ENCODE measurements at places on chromosomes 6 and 20.
A peak's percentile ranks its signal among the peaks of the same experiment; 100 is the strongest.

DNA sequence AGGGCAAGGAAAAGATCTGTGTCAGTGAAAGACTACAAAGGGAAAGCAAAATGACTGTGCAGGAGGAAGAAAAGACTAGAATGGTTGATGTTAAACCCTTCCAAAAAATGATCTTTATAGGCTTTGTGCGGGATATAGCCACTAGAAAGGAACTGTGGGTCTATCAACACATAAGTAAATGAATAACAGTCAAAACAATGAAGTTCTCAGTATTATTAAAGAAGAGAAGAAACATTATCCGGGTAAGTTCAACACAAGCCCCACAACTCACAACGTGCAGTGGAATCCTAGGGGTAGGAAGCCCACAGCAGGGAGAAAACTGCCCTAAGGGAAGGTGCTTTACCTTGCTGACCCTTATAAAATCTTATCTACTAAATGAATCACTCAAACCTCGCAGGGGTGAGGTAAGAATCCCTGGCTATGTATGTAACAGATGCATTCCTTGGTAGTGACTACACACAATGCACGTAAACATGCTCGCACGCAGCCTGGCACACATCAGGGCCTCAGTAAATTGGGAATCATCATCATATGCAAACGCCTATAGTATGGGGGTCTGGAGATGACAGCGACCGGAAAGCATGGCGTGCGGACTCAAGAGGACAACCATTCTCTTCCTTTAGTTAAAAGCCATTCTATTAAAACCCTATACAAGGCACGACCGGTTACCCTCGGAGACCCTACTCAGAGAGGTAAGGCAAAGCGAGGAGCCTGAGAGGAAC, 11.3 kb downstream of the TFAP2A start:
- DNase-seq, result no peak

DNA sequence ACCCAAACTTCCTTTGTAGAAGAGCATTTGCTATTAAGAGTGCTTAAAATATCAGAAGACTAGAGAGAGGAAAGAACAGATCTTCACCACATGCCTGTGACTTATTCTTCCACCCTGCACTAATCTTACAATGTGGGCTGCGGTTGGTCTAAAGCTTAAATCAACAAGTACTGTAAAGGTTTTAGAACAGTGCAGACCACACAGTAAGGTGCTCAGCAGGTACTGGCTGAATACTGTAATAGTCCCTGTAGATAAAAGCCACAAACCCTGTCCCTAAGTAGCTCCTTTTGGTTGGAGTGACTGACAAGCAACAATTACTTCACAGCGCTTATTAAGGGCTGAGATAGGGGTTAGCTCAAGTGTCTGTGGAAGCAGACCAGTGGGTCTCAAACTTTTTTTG, 972 bp upstream of the PHF3 start:
- DNase-seq, result peak; percentile 81

- no peak for DNase-seq
These were observed 2.9 kb upstream of the ZHX3 start for GRCh38 chr20:41320441-41320840.

GRCh38 chr6:90216072-90216977, 80.3 kb downstream of the BACH2 start:
- peak; percentile 58 for DNase-seq

DNA sequence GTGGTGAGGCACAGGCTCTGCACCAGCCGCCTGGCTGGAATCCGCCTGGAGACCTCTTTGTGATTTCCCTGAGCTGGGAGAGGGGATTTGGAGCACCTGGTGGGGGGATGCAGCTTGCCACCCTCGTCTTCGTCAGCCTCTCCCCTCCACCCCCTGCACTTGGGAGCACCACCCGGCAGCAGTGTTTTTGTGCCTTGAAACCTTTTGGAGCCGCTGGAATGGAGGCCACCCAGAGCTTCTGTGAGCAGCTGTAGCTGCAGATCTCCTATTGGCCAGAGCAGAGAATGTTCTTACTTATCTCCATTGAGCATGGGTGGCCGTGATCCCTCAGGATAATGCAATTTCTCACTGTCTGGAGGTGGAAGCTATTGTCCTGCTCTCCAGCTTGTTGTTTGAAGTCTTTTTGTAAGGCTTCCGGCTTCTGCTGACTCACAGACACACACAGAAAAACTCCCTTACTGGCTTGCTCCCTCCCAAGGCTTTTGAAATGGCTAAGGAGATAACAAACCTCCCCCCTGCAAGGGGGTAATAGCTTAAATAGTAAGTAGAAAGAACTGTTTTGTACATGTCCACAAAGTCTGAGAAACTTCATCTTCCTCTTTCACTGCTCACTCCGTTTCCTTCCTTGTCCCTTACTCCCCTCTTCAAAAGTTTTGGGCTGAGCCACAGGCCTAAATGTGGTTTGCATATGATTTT, 271.2 kb downstream of the PRL start:
- peak; percentile 87 for DNase-seq

DNA sequence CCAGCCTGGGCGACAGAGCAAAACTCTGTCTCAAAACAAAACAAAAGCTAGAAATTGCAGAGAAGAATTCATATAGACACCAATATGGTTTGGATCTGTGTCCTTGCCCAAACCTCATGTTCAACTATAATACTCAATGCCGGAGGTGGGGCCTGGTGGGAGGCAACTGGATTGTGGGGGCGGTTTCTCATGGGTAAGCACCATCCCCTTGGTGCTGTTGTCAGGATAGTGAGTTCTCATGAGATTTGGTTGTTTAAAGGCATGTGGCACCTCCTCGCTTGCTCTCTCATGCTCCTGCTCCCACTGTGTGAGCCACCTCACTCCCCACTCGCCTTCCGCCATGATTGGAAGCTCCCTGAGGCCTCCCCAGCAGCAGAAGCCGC, 15.2 kb downstream of the NINL start:
- DNase-seq, result no peak

GRCh38 chr6:14772188-14772587, 473.7 kb upstream of the JARID2 start:
- DNase-seq, result no peak

DNA sequence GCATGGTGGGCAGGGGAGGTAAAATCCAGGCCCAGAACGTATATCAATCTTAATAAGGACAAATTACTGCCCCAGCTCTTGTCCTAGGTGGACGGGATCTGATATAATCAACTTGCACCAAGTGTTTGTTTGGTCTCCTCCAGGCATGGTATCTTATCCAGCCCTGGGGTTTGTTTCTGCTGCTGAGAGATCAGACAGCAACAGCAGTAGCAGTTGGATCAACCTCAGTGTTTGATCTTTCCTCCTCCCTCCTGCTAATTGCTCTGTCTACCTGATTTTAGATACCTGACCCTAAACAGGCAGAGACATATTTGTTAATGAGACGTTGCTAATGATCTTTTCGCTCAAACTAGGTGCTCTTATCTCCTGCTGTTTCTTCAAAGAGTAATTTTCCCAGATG, 100.4 kb upstream of the BACH2 start:
- no peak for DNase-seq

- no peak for DNase-seq
These were observed 99.9 kb downstream of the BANF2 start for GRCh38 chr20:17799575-17800227.

- no peak for DNase-seq
These were observed 6.6 kb downstream of the ARHGAP40 start for GRCh38 chr20:38608188-38608587.

DNA sequence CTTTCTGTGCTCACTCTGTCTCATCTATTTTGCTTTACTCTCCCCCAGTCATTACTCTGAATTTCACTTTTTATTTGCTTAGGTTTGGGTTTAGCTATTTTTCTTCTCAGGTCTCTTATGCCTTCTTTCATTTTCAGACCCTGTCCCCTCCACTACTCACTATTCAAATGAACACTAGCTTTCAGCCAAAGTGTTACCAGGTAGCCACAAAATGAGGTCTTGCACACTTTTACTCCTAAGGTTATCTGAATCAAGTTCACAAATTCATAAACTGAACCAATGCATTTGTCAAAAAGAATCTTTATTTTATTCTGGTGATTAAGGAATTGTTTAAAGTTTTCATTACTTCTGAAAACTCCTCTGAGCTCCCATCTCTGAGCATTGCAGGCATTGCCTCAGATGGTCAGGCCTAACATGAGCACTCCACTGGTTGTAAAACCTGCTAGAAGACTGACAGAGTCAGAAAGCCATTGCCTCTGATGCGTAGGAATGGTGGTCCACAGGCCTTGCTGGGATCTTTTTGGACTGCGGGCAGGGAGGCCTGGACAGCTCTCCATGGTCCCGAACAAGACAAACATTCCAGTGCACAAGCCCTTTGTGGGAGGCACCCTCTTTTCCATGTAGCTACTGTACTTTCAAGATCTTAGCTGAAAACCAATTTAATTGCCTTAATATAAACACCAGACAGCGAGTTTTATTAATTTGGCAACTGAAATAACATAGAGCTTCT, 48.5 kb downstream of the FYN start:
- DNase-seq, result no peak

DNA sequence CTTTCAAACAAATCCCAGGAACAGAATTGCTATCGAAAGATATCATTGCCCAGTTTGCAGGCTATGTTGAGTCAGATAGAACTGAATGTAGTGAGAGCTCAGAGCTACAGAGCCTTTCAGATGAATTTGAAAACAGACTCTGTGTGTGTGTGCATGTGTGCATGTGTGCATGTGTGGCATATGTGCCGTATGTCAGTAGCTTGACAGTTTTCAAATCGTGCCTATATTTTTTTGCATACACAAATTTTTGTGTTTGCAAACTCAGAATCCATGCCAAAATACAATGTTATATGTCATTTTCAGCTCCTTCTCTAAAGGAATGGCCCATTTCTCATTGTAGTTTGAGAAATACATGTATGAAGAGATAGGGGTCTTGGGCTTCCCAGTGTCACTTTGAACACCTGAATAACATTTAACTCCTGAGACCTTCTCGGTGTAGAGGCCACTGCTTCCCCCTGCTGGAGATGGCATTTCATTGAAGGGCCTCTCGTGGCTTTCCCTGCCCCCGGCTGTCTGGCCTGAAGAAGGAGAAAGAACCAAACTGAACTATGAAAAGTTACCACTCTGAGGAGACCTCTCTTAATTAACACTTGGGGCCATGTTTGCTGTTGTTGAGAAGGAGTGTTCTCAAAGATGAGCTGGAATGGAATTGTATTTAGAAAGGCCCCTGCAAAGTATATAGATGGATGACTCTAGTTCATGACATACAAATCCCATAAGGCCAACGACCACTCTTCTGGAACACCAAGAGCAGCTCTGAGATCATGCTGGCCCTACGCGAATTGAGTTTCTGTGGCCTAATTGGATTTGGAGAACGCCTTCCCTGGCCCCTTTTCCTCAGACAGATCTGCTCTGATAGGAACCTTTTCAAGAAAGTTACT, 58.7 kb downstream of the VAPB start:
- peak; percentile 75 for DNase-seq

- DNase-seq, result no peak
These were observed 89.9 kb downstream of the UST start for GRCh38 chr6:148836751-148837150.

DNA sequence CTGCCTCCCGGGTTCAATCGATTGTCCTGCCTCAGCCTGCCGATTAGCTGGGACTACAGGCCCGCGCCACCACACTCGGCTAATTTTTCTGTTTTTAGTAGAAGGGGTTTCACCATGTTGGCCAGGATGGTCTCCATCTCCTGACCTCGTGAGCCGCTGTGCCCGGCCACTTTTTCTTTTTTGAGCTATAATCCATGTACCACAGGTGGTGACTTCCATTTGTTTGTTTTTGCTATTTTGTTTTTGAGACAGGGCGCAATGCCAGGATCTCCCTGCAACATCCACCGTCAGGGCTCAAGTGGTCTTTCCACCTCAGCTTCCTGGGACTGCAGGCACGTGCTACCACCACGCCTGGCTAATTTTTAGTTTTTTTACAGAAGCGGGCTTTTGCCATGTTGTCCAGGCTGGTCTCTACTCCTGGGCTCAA, 8.5 kb downstream of the HSPA1B start:
- DNase-seq, result no peak

GRCh38 chr6:37168811-37169495, 999 bp upstream of the PIM1 start:
- no peak for DNase-seq

DNA sequence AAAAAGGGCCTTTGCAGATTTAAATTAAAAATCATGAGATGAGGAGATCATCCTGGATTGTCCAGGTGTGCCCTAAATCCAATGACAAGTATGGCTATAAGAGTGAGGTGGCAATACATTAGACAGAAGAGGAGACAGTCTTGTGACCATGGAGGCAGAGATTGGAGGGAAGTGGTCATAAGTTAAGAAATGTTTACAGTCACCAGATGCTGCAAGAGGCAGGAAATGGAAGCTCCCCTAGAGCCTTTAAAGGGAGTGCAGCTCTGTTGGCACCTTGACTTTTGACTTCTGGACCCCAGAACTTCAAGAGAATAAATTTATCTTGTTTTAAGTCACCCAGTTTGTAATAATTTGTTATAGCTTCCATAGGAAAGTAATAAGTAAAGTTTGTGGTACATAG, 61.1 kb downstream of the HMGN3 start:
- DNase-seq, result no peak

- DNase-seq, result no peak
These were observed 11.7 kb downstream of the PTPRK start for GRCh38 chr6:128508588-128509296.

DNA sequence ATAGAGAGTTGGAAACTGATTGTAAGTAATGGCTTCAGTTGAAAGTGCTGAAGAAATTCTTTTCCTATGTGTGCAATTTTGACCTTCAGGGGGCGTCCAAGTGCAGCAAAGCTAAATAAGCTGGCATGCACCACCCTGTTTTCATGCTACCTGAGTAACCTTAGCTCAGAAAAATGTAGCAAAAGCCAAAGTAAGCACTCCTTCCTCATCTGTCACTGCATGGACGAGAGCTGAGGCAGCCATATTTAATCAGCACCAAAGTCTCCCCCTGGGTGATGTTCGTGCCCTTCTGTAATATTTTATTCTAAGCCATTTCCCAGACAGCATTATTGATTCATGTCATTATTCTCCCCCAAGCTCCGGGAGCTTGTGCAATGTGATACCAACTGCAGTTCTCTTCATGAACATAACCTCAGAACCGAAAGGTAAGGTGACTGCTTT, 123.1 kb downstream of the RPS12 start:
- peak; percentile 77 for DNase-seq

DNA sequence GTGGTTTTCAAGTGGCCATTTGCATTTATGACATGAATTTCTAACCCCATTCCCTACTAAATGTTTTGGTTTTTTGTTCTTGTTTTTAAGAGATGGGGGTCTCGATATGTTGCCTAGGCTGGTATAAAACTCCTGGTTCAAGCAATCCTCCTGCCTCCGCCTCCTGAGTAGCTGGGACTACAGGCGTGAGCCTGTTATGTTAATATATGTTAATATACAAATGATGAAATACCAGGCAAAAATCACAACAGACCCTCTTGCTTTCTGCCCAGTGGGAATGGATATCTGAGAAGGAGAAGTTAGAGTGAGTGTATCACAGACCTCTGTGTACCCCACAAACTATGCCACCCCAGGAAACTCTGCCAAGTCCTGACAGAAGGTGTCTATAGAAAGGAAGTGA, 66.2 kb downstream of the CDC40 start:
- DNase-seq, result no peak

DNA sequence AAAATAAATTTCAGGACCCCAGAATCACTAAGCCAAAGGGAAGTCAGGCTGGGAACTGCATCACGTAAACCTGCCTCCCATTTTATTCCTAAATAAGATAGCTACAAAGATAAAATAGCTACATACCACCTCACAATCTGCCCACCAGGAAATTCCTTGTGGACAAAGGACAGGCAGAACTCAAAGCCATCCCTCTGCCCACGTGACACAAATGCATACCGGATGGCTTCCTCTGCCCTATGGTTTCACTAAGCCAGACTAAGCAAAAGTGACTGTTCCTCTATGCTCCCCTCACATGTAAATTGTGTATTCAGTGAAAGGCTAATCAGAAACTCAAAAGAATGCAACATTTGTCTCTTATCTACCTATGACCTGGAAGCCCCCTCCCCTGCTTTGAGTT, 15.0 kb downstream of the MBOAT1 start:
- peak; percentile 21 for DNase-seq

Data from neural progenitor cell (in vitro differentiated cells).